ENCODE measurements at places on chromosomes 5 and 9.

DNA sequence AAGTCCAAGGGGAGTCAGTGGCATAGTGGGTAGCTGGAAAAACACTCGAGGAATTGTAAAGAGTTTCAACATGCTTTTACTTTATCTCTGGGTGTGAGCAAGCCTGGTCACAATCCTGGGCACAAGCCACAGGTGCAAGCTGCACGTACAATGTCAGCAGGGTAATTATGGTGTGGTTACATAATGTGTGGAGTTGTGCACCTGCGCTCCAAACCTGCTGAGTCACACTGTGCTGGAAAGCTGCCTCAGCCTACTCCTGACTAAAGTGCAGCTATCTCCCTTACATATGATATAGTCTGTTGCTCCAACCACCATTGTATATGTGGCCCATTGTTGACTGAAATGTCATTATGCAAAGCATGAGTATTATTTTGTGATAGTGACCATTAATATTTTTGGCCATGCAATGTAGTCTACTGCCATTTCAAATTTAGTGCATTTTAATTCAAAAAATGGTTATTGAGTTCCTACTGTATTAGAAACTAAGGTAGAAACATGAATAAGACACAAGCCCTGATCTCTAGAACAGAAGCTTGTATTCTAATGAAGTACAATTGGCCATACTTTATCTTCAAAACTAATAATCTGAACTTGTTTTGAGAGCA lies 160.9 kb upstream of the SLC30A5 start:
- DNase-seq: no peak

DNA sequence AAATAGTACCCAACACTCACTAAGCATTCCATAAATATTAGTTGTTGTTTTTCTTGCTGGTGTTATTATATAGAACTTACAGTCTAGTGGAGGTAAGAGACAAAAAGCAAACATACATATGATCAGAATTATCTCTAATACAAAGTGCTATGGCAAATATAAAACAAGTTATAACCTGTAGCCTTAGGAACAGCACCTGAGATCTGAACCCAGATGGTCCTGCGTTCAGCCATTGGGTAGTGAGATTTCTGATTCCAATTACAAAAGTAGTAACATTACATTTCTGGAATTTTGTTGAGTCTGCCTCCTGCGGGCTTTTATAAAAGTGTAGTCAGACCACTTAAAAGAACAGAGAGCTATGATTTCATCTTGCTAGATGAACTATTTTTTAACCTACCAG lies 242.9 kb upstream of the ZNF462 start:
- no peak for DNase-seq

- no peak for DNase-seq
Observed at GRCh38 chr5:127441799-127442484, 75.5 kb upstream of the PRRC1 start.

- DNase-seq: no peak
Observed at GRCh38 chr9:70971723-70972122, 149.7 kb downstream of the TRPM3 start.

- peak; percentile 80 for DNase-seq
Observed at GRCh38 chr9:112844771-112845542, 45.7 kb downstream of the SLC46A2 start.

DNA sequence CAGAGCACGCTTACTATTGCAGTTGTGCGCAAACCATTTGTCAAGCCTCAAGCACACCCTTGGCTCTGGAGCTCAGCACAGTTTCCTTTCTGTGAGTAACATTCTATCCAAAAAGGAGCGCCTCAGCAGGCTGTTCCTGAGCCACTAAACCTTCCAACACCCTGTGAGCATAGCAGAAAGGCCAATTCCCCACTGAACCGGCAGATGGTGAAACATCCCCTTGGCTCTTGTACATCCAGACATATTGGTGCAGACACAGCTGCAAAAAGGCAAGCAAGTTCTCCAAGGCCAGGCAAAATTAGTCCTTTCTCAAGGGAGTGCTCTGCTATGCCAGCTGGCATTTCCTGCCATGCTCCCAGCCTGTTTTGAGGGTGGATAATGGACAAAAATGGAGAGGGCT lies 44.1 kb upstream of the CEMIP2 start:
- DNase-seq: no peak

DNA sequence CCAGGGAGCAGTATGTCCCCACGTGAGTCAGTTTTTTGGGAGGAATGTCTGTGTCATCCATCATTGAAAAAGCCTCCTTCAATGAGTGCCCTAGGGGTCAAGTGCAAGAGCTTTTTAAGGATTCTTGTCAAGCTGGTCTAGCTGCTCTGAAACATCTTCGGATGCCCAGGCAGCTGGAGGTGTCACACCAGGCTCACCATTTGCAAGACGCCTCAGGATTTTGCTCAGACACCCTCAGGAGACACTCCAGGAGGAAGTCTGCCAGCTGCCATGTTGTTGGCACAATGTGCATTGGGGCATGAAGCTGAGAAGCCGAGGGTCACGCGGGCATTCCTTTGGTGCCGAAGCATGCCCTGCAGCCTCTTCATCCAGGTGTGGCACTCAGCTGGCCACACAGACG lies 111.1 kb upstream of the S1PR3 start:
- DNase-seq: no peak

DNA sequence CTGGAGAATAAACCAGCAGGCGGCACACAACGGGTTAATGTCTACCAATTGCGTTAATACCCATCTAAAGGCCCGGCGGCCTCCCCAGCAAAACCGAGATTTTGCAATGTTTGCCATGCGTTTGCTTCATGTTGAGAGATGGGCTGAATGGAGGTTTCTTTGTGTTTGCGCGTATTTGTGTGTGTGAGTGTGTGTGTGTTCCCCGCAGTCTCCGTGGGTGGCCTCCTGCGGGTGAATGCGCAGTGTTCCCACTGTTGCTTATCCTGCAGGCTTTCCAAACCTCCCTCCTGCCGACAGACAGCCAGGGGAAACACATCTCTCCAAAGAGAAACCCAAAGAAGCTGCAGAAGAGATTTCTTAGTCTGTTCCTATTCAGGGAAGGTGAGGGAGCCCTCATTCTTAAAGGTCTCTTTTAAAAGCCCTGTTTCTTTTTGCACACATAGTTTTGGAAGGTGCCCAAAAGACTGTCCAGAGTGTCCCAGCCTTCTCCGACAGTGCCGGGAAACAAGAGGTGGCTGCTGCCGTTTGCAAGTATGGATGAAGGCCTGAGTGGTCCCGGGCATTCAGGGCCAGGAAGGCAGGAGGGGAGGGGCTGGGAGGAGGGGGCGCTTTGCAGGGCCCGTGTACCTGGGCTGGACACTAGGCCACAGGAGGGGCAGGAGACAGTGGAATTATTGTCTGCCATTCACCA lies 103.8 kb upstream of the ERCC6L2 start:
- DNase-seq: peak; percentile 77

DNA sequence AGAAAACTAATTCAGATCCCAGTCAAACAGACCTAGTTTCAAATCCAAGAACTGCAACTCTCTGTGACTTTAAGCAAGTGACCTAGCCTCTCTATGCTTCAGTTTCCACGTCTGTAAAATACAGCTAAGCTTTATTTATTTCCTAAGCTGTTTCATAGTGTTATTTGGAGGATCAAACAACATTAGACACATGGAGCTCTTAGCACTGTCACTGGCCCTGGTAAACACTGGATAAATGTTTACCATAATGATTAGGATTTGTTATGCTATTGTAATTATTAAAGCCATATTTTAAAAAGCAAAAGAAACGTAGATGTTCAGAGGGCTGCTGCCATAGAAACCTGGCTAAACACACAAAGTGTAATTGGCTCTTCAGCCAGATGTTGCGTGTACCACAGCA lies 26.6 kb upstream of the C5orf58 start:
- DNase-seq: no peak

GRCh38 chr5:97163360-97163764 lies 19.7 kb downstream of the RIOK2 start:
- DNase-seq: no peak

- DNase-seq: no peak
Observed at GRCh38 chr5:137148655-137149054, 350.5 kb downstream of the SPOCK1 start.

- DNase-seq: no peak
Observed at GRCh38 chr5:60161340-60161934, 267.9 kb upstream of the PDE4D start.

- no peak for DNase-seq
Observed at GRCh38 chr9:1052365-1053281, 2.5 kb downstream of the DMRT2 start.

GRCh38 chr5:2430606-2431005 lies 320.9 kb downstream of the IRX2 start:
- DNase-seq: no peak

- peak; percentile 15 for DNase-seq
Observed at GRCh38 chr9:121999556-121999955, 93.6 kb downstream of the TTLL11 start.

DNA sequence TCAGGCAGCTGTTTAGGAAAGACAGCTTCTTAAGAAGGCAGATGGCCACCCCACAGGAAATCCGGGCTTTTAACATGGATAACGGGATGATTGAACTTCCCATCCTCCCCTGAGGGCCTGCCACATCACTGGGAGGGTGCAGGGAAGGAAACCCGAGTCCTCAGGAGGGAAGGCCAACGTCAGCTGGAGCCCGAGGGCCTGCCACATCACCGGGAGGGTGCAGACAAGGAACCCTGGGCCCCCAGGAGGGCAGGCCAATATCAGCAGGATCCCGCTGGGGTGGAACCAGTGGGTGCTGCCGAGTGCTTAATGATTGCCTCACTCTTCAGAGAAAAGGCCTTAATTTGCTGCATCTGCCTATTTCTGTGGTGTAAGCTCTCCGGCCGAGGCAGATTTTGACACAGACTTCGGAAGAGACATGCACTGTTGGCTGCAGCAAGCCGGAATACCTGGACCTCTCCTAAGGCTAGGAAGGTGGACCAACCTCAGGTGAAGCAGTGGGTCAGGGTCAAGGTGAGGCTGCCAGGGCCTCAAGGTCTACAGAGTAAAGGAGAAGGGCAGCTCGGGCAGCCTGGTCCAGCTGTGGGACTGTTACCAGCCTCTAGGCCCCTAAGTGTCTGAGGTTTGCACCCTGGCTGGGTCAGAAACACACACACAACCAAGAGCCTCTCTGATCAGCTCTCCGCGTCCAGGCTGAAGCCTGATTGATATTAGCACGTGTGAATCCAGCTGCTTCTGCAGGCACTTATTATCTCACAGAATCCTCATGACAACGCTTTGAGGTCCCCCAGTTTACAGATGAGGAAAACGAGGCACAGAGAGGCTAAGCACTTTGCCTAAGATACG lies 14.8 kb upstream of the COL5A1 start:
- no peak for DNase-seq

DNA sequence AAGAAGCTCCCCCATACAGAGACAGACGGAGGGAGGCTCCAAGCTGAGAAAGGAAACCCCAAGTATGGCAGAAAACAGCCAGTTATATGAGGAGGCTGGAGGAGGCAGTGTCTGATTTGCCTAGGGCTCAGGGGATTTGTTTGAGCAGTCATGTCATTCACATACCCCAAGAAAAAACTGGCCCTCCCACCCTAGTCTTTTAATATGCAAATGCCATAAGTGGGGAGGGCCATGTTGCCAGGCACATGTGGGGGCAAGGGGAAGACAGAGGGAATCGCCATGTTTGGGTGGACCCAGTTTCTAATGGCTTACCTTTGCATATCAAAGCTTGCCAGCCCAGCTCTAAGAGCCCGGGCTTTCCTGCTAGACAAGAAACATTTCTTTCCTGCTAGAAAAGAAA lies 1163.8 kb downstream of the TAF11L14 start:
- DNase-seq: no peak

GRCh38 chr9:124442379-124442778 lies 7.9 kb upstream of the ADGRD2 start:
- no peak for DNase-seq

DNA sequence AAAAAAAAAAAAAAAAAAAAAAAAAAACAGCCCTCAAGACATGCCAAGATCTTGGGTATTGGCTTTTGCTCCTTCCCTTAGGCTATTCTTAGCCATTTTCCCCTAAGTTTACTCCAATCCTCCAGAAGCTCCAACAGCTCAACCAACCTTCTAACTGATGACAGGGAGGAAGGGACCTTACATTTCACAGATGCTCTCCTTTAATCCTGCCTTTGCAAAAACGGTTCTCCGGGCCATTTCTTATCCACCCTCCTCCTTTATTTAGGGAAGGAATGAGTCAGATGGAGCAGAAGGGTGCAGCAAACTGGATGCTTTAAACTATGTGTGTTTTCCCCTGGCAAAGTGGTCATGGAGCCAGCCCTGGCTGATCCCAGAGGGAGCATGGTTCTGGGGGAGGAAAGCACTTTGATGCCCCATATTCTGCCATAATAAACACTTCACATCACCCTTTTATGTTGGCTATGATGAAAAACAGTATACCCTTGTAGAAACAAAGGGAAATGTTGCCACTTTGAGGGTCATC lies 369.4 kb upstream of the DMAC1 start:
- DNase-seq: no peak

DNA sequence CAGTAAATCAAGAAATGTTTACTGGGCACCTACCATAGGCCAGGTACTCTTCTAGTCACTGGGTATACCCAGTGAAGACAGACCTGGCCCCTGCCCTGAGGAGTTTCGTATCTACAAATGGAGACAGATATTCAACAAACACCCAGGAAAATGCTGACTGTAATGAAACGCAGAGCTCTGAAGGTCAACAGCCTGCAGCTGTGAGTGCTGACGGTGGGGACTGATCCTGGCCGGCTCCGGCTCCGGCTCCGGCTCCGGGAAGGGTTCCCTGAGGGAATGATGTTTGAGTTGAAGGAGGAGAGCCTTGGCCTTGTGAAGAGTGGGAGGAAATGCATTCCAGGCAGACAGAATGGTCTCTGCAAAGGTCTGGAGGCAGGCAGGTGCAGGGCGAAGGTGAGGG lies 23.1 kb downstream of the FGFR4 start:
- DNase-seq: peak; percentile 46

DNA sequence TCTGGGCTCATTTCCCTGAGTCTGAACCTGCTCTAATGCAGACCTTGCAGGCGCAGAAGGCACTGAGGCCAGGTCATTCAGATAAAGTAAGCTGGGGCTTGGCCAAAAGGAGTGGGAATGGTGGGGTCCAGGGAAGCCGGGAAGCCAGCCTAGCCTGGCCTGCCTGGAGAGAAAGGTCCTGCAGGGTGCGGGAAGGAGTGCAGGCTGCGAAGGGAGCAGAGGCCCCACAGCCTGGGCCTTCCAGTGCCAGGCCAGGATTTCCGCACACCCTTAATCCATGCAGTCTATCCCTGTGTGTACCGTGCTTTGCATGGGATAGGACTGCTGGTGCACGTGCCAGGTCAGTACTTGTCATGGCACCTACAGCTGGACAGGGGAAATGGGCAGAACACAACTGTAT lies 3.6 kb upstream of the STING1 start:
- peak; percentile 66 for DNase-seq

DNA sequence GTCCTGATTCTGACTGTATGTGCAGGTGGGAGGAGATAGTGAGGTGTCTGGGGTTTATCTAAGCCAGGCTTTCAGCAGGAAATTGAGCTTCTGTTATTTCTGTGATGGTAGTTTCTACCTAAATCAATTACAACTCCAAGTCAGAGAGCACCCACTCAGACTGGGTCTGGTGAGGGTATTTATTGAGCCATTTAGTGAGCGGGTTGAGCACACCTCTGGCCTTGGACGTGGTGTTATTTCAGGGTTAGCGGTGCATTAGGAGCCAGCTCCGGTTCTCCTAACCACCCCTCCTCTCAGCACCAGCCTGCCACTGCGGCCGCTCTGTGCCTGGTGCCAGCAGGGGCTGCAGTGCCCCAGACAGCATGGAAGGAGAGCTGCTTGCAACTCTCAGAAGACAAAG lies 238.9 kb downstream of the CACNA1B start:
- DNase-seq: no peak

All from ecto neural progenitor cell (in vitro differentiated cells).